ENCODE measurements at places on chromosomes 1 and 21. TPM values are rescaled to one million over a fixed set of nuclear protein-coding genes. Genes with fewer than 3 reads are reported as not detected.

LCE1A gene
- total RNA-seq, result not detected

C1orf94 gene
- total RNA-seq, result under 0.01 TPM

OR2T33 gene
- not detected for total RNA-seq

UTP11 gene
- 45.3 TPM for total RNA-seq

SPRR5 gene
- total RNA-seq, result not detected

GFI1 gene
- total RNA-seq, result under 0.01 TPM

Data from hair follicle dermal papilla cell (primary cell).